ENCODE measurements at places on chromosomes 6 and 20. TPM values are rescaled to one million over a fixed set of nuclear protein-coding genes. Genes with fewer than 3 reads are reported as not detected.

GRCh38 chr20:53899351-53900167 lies 170.8 kb downstream of the BCAS1 start:
- H3K27ac ChIP-seq, result peak overlapping the region; percentile 14
- no peaks in the 10 kb centered on the region for H3K27me3 ChIP-seq
- no peaks in the 10 kb centered on the region for H3K36me3 ChIP-seq
- no peak for DNase-seq

DNA sequence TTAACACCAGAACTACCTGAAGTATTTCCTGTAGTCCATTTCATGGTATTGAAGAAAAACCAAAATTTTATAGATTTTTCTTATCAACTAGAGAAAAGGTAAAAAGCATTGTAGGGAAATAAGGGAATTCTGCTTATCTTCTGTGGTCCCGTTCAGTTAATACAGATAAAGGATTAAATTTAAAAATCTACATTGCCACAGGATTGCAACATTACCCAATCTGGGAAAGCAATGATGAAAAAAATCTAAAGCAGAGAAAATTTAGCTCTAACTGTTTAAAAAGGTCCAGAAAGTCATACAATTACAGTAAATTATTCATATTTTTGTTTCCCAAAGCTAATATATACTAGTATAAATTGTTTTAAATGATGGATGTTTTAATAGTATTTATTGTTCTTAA lies 18.0 kb downstream of the POLH start:
- H3K27me3 ChIP-seq, result no peaks in the 10 kb centered on the region
- no peaks in the 10 kb centered on the region for H3K4me1 ChIP-seq
- no peak for DNase-seq
- no peak overlapping the region for H3K4me3 ChIP-seq
- H3K36me3 ChIP-seq, result peaks cover 22% of the 10 kb centered on the region
- no peak overlapping the region for H3K27ac ChIP-seq

- no peak overlapping the region for H3K4me3 ChIP-seq
- H3K27ac ChIP-seq, result no peak overlapping the region
- no peak for DNase-seq
- no peaks in the 10 kb centered on the region for H3K4me1 ChIP-seq
- peaks cover 6% of the 10 kb centered on the region for H3K27me3 ChIP-seq
Observed at GRCh38 chr6:138267971-138268895, 49.9 kb upstream of the PBOV1 start.

DNA sequence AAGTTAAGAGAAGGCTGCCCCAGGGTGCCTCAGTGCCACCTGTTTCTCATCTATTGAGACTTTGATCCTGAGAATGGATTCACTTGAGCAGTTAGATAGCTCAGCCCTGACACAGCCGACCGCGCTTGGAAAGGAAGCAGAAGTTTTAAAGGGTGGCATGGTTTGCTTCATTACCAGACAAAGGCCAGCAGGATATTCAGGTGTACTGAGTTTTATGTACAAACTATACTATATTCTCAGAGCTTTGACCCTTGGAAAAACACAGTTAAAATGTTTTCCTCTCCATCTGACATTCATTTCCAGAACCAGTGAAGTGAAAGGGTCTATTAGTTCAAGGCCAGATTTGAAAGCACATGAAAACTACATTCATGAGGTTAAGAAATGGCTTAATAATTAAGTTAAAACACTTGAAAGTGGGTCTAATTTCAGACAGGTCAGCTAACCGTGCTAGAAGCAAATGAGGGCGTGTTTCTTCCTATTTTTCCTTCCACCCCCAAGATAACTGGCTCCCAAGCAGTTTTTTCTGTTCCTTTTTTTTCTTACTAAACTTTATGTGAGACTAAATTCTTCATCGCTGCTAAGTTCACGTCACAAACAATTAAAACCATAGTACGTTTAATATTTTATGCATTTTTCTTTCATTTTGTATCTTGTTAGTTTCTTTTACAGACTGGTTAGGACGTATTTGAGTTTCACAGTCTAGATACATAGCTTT lies 385.3 kb upstream of the SOX4 start:
- no peak overlapping the region for H3K4me3 ChIP-seq
- H3K27me3 ChIP-seq, result no peaks in the 10 kb centered on the region

- no peaks in the 10 kb centered on the region for H3K36me3 ChIP-seq
- H3K27ac ChIP-seq, result no peak overlapping the region
- H3K4me1 ChIP-seq, result no peaks in the 10 kb centered on the region
- H3K4me3 ChIP-seq, result no peak overlapping the region
- peaks cover 33% of the 10 kb centered on the region for H3K27me3 ChIP-seq
Observed at GRCh38 chr20:1509237-1509636, 18.0 kb upstream of the SIRPB2 start.

DNA sequence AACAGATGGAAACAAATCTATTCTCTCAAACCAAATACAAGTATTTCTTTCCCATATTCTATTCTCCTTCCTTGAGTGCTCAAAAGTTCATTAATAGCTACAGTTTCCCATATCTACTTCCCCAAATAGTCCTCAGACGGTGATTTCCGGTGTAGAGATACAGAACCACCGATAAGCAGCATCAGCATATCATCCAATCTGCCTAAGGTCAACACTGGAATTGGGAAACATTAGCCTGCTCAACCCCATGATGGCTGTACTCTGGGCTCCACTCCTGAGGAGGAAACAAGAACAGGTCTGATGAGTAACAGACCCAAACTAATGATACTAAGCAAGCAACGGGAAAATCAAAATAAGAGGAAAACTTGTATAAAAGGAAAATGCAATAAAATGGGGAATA lies 115.6 kb downstream of the EPB41L2 start:
- H3K27me3 ChIP-seq, result no peaks in the 10 kb centered on the region
- no peak for DNase-seq
- H3K4me1 ChIP-seq, result peaks cover 37% of the 10 kb centered on the region
- H3K27ac ChIP-seq, result no peak overlapping the region
- H3K4me3 ChIP-seq, result no peak overlapping the region
- peaks cover 3% of the 10 kb centered on the region for H3K36me3 ChIP-seq

DNA sequence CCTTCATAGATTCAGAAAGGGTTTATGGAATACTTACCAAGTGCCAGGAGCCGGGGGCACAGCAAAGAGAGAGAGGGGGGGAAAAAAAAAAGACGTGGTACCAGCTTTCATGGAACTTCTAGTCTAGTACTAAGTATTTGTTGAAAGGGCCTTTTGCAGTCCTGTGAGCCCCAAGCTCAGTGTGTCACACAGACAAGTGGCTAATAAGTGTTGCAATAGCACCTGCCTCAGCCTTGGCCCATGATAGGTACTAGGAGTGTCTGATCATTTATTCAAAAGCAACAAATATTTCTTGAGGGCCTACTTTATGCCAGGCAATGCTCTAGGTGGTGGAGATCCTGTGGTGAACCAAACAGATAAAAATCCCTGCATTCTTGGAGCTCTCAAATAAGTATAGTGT lies 7.9 kb downstream of the MYLK2 start:
- H3K36me3 ChIP-seq, result no peaks in the 10 kb centered on the region
- DNase-seq, result no peak
- H3K27ac ChIP-seq, result no peak overlapping the region
- H3K27me3 ChIP-seq, result no peaks in the 10 kb centered on the region
- H3K4me3 ChIP-seq, result no peak overlapping the region

- H3K4me3 ChIP-seq, result peak overlapping the region; percentile 88
- H3K4me1 ChIP-seq, result peaks cover 35% of the 10 kb centered on the region
- no peak for DNase-seq
- peaks cover 9% of the 10 kb centered on the region for H3K36me3 ChIP-seq
Observed at GRCh38 chr6:31831350-31832215, 4.0 kb downstream of the HSPA1B start.

DNA sequence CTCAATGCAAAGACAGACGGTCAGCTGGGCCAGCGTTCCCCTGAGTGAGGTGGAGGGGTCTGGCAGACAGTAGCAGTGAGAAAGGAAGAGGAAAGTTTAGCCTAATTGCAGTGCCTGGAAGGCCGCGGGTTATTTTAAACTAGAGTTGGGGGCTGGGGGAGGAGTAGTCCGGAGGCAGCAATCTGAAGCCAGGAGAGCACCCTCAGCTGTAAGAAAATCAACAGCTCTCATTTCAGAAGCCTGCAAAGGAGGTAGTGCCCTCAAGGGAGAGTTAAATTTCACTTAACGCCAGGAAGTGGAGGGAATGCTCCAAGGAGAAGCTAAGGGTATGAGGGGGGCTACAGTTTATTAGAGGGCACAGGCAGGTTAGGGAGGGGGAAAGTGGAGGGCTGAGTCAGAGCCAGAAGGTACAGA lies 26.9 kb downstream of the RING1 start:
- peaks cover 9% of the 10 kb centered on the region for H3K4me1 ChIP-seq
- H3K27me3 ChIP-seq, result peaks cover 65% of the 10 kb centered on the region
- no peak overlapping the region for H3K27ac ChIP-seq
- H3K4me3 ChIP-seq, result no peak overlapping the region

- no peak for DNase-seq
- H3K36me3 ChIP-seq, result peaks cover 3% of the 10 kb centered on the region
- no peaks in the 10 kb centered on the region for H3K27me3 ChIP-seq
- no peak overlapping the region for H3K4me3 ChIP-seq
- no peak overlapping the region for H3K27ac ChIP-seq
Observed at GRCh38 chr6:3383525-3383924, 73.3 kb downstream of the SLC22A23 start.

DNA sequence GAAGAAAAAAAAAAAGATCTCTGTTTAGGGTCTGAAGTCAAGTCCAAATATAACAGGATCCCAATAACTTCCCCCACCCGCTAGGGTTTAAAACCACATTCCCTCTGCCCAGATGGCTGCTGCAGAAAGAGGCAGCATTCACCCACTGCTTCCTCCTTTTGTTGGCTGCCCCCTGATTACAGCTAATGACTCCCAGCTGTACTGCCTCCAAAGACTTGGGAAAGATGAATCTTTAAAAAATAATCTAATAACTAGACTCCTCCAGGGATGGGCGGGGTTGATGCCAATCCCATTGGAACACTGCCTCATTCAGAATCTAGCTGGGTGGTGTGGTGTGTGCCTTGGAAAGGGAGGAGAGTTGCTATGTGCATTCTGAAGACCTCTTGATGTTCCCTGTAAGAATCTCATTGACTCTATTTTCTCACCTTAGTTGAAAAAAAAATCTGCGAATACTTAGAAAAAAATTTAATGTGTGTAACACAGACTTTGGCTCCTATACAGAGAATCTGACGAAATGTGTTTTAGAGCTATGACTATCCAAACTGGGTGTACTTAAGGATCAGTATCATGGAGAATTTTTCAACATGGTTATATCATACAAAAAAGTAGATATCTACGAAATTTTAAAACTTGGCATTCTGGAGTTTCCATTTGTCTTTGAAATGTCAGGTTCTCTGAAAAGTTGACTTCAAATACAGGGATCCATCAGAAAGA lies 174.0 kb downstream of the RNF144B start:
- no peaks in the 10 kb centered on the region for H3K36me3 ChIP-seq
- peaks cover 16% of the 10 kb centered on the region for H3K4me1 ChIP-seq
- DNase-seq, result no peak

GRCh38 chr6:43296780-43297497 lies 1.1 kb upstream of the SLC22A7 start:
- no peaks in the 10 kb centered on the region for H3K4me1 ChIP-seq
- H3K4me3 ChIP-seq, result no peak overlapping the region
- no peak overlapping the region for H3K27ac ChIP-seq
- no peak for DNase-seq
- H3K27me3 ChIP-seq, result peaks cover 29% of the 10 kb centered on the region

GRCh38 chr20:63941282-63942081 lies 14.7 kb downstream of the UCKL1 start:
- H3K27ac ChIP-seq, result no peak overlapping the region
- no peak for DNase-seq
- H3K4me1 ChIP-seq, result peaks cover 2% of the 10 kb centered on the region
- no peak overlapping the region for H3K4me3 ChIP-seq
- peaks cover 3% of the 10 kb centered on the region for H3K36me3 ChIP-seq

FOXQ1 gene
- not detected for total RNA-seq

RPP40 gene
- total RNA-seq, result 4.2 TPM

COL12A1 gene
- 2,335 TPM for total RNA-seq

LY6G5C gene
- total RNA-seq, result 5.0 TPM

CAP2 gene
- 71.8 TPM for total RNA-seq

CRISP3 gene
- not detected for total RNA-seq

ZNF341 gene
- total RNA-seq, result 2.6 TPM

PRR18 gene
- total RNA-seq, result not detected
